RCC 7860 (cell line): ENCODE measurements at places on chromosomes 2 and 18.
A peak's percentile ranks its signal among the peaks of the same experiment; 100 is the strongest.

GRCh38 chr18:45837283-45838070 is 12.0 kb downstream of the SIGLEC15 start:
- DNase-seq = no peak

DNA sequence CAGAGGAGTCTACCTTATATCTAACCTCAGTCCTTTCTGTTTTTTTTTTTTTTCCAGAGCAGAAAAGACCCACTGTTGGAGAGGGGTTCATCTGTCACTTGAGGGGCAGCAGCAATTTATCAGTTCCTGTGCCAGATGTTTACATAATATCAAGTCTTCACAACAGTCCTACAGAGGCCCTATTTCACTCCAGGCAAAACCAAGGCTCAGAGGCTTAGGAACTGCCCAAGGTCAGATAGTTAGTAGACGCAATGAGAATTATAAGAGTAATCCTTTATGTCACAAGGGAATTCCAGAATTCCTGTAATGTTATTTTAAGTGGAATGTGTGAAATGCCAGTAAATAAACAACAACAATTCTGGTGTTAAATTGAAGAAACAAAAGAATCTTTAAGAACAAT is 696.1 kb downstream of the NRXN1 start:
- DNase-seq = no peak

DNA sequence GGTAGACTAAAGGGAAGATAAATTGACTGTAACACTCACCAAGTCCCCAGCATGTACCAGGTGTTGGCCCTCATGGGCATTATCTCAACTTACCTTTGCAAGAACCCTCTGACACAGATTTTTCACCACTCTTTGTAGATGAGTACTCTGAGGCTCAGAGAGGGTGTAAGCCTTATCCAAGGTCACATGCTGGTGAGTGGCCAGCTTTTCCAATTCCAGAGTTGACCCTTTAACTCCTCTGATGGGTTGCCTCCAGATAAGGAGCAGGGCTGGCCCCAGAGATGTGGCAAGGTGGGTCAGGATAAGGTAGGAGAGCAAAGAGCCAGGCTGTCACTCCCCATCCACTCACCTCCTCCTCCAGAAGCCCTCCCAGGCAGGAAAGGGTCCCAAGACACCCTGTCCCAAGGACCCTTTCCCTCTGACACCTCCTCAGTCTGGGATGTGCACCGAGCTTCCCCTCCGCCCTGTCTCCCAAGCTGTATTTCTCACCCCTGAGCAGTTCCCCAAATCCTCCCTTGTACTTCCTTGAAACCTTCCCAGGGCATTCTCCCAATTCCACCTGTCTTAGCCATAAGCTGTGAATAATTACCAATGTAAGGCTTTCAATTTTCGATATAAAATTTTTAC is 165.9 kb downstream of the ZFP36L2 start:
- no peak for DNase-seq

DNA sequence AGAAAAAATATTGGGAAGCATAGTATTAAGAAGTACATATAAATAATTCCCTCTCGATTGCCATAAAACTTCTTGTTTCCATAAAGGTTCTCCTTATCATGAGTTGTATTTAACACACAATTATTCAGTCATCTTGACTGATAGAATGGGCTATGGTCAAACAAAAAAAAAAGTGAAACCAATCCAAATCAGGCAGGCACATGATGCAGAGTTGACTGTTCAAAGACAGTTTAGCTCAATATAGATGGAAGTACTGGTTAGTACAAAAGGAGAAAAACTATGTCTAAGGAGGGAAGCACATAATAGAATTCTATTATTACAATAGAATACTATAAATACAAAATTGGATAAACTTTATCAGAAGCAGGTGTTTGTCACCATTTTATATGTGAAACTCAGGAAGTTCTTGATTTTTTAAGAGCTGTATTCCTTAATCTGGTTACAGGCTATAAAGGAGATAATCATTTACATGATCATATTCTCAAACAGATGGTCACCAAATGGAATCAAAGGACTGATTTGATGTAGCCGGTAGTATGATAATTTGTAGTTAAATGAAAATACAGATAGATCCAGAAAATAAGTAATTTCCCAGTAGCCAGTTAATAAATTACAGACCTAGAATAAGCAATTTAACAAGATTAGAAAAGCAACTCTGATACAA is 18.2 kb upstream of the CALCRL start:
- DNase-seq = no peak

GRCh38 chr2:49241991-49242390 is 87.7 kb upstream of the FSHR start:
- no peak for DNase-seq

DNA sequence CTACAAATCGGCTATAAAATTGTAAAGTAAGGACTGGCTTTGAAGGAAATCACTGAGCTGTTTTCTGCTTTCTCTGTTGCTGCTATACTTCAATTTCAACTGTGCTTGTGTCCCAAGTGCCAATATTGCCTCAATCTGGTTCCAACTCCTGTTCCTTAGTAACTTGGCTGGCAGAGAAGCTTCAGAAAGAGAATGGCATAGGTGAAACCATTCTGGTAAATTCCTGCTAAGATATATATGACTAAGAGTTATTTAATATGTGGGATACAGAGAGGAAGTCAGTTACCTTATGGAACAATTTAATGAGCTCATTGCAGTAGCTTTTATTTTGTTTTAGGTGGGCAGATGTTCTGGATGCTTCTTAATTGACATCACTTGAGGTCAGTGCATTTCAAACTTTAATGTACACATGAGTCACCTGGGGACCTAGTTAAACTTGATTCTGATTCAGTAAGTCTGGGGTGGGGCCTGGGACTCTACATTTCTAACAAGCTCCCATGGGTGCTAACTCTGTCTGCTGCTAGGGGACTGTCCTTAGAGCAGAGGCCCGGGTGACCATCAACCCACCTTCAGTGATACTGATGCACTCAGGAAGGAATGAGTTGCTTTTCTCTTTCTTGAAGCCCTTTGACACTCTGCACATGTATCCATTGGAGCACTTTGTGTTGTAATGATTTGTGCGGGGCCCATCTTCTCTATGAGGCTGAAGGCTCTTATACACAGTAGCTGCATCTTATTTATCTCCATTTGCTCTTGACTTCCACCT is 47.6 kb downstream of the LIPG start:
- DNase-seq = peak; percentile 98

DNA sequence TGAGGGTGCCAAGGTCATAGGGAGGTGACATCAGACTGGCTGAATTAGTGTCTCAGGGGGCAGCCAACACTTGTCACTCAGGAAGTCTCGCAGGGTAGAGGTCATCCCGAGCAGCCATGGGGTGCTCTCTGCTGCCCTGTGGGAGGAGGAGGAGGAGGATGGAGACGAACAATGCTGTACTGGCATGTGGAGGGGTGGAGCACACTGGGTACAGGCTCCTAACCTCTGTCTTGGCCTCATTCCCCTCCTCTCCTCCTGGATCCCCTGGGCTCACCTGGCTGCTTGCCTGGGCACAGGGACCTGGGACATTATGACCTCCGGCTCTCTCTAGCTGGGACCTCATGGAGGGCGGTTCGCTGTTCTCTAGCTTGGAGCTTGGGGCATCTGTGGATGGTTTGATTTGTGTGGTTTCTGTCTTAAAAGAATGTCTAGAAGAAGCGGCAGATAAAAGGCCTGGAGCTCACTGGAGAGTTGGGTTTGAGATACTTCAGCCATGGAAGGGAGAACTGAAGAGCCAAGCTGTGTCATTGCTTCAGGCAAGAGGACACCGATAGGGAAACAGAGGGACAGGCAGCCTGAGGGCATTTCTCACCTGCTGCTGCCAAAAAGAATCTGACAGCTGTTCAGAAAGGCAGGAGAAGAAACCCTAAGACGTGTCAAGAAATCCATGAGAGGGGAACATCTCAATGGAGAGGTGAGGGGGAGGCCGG is 133.1 kb downstream of the SEPTIN10 start:
- no peak for DNase-seq

DNA sequence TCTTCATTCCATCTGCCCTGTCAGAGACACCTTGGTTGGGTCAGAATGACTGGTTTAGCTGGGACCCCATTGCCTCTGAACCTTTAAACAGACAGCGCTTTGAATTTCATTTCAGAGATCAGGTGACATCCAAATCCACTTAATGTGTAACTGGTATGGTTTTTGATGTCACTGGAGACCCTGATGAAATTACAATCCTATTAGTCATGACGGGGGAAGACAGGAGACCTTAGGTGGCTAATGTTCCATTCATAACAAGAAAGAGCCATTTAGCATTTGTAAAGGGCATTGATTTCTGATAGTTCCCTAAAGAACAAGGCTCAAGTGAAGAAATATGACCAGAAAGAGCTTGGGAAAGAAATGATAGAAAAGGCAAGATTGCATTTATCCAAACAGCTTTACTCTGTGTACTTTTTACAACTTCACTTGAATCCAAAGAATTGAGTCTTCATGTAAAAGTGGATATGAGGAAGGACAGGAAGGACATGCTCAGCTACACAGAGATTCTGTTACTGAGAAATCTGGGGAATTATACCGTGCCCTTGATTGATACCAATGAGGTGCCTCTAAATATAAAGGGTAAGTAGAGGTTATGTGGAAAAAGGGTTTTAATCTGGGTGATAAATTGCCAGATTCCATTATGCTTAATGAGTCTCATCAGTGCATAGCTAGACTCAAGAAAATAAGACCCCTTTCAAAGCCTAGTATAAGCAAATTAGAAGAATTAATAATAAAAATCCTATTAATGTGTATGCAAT is 198.2 kb downstream of the NCKAP5 start:
- DNase-seq = peak; percentile 22
